Foreskin keratinocyte (primary cell): ENCODE measurements at places on chromosomes 16 and 17. TPM values are rescaled to one million over a fixed set of nuclear protein-coding genes. Genes with fewer than 3 reads are reported as not detected.

The GJD3 gene
- not detected in 2 replicates for total RNA-seq

The RAB26 gene
- total RNA-seq, result 0.42 and 0.44 TPM in 2 replicates

The FBXO39 gene
- total RNA-seq, result 0.25 and 0.92 TPM in 2 replicates

The HSD17B1 gene
- 6.4 and 6.5 TPM in 2 replicates for total RNA-seq

The MYO15A gene
- total RNA-seq, result 0.32 and 0.37 TPM in 2 replicates

The KRTAP17-1 gene
- not detected in 2 replicates for total RNA-seq

The GTF3C1 gene
- 56.4 and 70.6 TPM in 2 replicates for total RNA-seq

- DNase-seq, result no peak
Observed at GRCh38 chr17:66943484-66943883, 21.0 kb upstream of the CACNG4 start.

GRCh38 chr17:68441070-68441770, 16.1 kb downstream of the WIPI1 start:
- no peak for DNase-seq

- DNase-seq, result no peak
Observed at GRCh38 chr16:56866955-56867830, 2.2 kb downstream of the SLC12A3 start.

DNA sequence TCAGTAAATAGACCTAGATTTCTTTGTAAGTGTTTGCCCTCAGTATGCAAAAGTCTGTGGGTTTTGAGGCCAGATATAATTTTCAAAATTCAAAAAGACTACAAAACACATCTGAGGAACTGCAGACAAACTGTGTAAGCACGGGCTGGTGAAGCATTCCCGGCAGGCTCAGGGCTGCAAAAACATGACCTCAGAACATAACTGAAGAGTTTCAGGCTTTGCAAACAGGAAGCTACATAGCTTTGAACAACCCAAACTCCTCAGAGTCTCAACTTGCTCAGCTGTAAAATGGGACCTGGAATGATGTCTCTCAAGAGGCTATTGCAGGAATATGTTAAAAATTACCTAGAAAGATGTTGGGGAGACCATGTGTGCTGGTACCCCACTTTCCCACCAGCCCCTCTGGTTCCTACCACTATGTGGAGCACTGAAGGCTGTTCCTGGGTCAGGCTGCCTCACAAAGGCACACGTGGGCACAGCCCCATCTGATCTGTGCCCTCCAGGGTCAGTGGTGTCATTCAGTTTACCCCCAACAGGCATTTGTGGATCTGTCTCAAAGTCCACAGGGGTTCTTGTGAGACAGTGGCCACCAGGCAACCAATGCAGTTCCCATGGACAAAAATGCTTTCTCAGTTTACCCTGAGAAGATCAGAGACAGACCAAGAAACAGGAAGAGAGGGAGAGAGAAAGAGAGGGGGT, 72.9 kb downstream of the CREBBP start:
- no peak for DNase-seq

- no peak for DNase-seq
Observed at GRCh38 chr16:87133112-87133850, 183.9 kb downstream of the C16orf95 start.

DNA sequence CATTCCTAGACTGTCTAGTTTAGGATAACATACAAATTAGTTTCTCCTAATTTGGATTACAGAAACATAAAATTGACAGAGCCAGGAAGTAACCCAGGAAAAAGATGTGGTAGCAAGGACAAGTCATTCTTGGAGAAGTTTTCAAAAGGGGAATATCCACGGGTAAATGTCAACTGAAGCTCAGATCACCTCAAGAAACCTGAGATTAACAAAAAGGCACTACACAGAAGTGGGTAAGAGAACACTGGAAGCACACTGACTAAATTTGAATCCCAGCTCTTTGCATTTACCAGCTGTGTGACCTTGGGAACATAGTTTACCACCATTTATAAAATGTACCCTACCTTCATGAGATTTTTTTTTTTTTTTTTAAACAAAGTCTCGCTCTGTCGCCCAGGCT, 39.4 kb downstream of the TRAF4 start:
- no peak for DNase-seq

- no peak for DNase-seq
Observed at GRCh38 chr17:55411463-55411855, 10.2 kb downstream of the MMD start.

- DNase-seq, result no peak
Observed at GRCh38 chr17:19709841-19710240, 6.5 kb downstream of the SLC47A2 start.

DNA sequence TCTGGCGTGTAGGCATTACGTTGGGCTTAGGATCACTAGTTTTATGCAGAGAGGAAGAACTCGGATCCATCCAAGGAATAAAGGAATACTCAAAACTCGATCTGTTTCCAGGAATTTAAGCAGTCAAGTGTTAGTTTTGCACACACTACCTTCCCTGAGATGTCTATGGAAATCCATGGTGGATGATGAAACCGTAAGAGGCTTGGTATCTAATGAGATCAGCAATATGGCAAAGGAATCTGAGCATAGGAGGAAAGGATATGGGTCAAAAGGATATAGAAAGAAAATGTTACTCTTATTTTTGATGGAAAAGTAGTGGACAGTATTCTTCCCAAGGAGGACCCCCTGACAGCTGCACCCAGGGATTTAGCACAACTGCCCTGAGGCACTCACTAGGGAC, 59.6 kb downstream of the SMG6 start:
- DNase-seq, result no peak

- DNase-seq, result no peak
Observed at GRCh38 chr16:25838724-25839186, 147.0 kb downstream of the HS3ST4 start.

GRCh38 chr17:75640556-75641119, 7.4 kb downstream of the SMIM5 start:
- DNase-seq, result no peak

DNA sequence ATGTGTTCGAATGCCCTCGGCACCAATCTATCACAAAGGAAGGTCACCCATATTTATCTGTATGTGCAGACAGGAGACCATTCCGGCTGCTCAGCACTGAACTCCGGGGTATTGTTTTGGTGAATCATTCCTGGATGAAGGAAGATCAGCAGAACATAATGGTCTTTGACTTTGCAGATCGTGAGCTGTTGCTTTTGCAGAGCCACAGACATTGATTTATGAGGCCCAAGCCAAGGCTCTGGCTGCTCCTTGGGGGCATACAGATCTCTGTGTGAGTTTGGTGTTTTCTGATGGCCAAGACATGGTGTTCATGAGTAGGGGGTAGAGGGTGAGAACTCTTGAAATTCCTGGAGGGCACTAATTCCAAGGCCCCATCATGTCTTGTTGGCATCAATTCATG, 458.8 kb upstream of the HSBP1 start:
- DNase-seq, result no peak

- peak; percentile 23 for DNase-seq
Observed at GRCh38 chr17:65684631-65685030, 123.2 kb upstream of the AXIN2 start.

GRCh38 chr16:69941251-69942098, 9.7 kb upstream of the CLEC18A start:
- DNase-seq, result no peak

DNA sequence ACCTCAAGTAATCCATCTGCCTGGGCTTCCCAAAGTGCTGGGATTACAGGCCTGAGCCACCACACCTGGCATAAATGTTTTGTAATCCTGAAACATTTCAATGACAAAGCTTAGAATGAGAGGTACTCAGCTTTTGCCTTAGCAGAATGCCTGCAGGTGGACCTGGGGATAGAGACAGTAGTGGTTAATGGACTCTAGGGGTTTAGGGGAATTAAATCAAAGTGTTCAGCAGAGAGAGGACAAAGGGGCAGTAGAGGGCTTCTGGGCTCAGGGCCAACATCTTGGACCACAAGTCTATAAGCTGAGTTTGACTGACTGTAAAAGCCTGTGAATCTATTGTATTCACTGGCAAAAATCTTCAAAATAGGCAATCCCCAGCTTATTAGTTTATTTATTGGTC, 36.0 kb upstream of the MED13 start:
- no peak for DNase-seq

- no peak for DNase-seq
Observed at GRCh38 chr16:60640038-60640437, 1396.2 kb downstream of the CDH8 start.

DNA sequence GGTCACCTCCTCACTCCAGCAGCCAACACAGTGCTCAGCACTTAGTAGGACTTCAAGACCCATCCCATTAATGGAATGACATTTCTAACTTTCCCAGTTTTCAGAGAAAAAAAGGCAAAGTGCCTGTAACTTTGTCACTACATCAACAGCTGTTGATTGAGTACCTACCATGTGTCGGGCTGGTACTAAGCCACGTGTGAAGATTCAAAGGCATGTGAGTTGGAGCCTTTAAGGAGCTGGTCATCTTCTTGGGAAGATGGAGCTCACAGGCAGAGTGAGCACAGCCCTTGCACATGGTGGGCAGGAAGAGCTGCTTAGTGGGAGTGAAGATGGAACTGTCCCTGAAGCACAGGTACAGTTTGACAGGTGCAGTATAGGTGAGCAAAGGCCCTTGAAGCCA, 88.6 kb downstream of the GNAO1 start:
- no peak for DNase-seq

DNA sequence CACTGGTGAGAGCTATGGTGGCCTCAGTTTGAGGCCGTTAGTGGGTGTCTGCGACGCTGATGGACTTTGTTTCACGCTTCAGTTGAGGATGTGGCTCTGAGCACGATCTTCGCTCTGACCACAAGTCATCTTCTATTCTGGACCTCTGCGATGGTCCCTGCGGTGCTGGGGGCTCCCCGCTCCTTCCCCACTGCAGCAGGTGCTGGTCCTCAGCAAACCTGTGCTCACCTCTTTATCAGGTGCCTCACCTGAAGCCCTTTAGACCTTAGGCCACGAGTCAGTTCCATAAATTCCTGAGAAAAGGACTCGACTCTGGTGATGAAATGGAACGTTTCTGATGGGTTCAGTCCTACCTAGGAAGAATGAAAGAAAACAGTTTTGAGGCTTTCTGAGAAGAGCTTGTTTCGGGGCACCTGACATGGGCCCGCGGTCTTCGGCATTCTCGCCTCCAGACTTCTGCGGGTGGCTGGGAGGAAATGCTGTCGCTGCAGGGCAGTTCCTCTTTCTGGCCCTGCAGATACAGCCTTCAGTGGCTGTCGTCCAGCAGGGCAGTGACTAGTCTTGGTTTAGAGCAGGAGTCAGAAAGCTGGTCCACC, 4.7 kb downstream of the KCTD5 start:
- DNase-seq, result no peak

DNA sequence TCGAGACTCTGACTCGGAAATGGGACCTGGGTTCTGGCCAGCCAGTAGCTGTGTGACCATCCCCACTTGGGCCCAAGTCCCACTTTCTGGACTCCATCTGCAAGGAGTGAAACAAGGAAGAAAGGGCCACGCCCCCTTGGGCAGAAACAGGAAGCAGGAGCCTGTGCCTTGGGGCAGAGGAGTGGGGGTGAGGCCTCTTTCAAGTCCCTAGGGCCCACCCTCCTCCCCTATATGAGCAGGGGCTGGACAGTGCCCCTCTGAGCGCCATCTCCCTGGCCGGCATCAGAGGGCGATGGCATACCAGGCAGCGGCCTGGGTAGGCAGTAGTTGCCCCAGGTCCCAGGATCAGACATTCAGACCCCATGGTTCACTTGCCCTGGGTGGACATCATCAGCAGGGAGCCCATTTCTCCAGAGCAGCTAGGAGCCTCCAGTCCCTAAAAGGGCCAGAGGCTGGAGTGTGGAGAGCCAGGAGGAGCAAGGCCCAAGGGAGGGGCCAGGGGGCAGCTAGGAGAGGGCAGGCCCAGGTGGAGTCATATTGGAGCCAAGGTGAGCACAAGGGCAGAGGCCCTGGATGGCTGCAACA, 7.1 kb downstream of the BCAR1 start:
- DNase-seq, result no peak

DNA sequence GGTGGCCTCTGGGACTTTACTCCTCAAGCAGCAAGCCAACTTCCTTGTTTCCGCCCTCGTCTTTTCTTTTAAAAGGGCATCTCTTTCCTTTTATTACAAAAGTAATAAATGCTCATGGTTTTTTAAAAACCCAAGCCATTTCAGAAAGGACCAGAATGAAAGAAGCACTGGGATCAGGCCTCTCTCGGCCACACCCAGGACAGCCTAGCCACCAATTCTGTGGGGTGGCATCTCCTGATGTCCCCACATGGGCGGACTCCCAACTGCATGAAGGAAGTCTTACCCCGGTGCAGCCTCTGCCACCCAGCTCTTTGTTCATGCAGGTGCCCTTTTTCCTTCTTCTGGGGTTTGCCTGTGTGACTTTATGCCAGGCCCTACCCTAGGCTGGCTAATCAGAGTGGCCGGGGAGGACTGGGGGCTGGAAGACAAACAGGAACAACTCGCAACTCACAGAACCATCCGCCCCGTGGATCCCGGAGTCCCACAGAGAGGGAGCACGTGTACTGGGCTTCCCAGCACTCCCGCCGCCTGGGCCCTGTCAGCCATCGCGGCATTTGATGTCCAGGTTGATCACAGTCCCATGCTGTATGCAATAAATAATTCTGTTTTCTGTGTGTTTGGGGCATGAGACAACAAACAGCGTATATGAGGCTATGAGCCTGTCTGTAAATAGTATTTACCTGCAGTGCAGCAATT, 2.6 kb upstream of the RASD1 start:
- no peak for DNase-seq

- DNase-seq, result no peak
Observed at GRCh38 chr16:26951950-26952349, 114.8 kb upstream of the C16orf82 start.

- DNase-seq, result no peak
Observed at GRCh38 chr17:27473748-27474609, 17.7 kb downstream of the KSR1 start.

GRCh38 chr17:80847496-80848230, 144.0 kb upstream of the CHMP6 start:
- no peak for DNase-seq

DNA sequence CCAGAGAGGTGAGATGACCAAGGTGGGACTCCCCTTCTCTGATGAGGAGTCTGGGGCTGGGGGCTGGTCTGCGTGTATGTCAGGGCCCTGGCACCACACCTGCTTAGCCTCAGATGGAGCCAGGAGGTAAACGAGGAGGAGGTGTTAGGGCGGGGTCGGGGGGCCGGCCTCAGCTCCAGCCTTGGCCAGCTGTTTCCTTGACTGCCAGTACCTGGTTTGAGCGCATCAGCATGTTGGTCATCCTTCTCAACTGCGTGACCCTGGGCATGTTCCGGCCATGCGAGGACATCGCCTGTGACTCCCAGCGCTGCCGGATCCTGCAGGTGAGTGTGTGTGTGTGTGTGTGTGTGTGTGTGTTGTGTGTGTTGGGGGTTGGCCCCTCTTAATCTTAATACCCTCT, 8.1 kb downstream of the CACNA1G start:
- DNase-seq, result no peak

DNA sequence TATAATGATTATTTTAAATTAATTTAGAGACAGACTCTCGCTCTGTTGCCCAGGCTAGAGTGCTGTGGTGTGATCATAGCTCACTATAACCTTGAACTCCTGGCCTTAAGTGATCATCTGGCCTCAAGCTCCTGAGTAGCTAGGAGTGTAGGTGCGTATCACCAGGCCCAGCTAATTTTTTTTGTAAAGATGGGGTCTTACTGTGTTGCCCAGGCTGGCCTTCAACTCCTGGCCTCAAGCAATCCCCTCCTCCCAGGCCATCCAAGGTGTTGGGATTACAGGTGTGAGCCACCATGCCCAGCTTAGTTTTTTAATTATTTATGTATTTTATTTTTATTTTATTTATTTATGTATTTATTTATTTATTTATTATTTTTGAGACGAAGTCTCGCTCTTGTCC, 17.9 kb downstream of the CTCF start:
- no peak for DNase-seq

- DNase-seq, result no peak
Observed at GRCh38 chr17:36817483-36818048, 119.7 kb upstream of the LHX1 start.
